ENCODE measurements at places on chromosomes 16 and 17.
A peak's percentile ranks its signal among the peaks of the same experiment; 100 is the strongest.

GRCh38 chr17:2061441-2061958, 6.6 kb downstream of the HIC1 start:
- no peak for DNase-seq

GRCh38 chr17:49523196-49523595, 28.1 kb downstream of the NGFR start:
- no peak for DNase-seq

DNA sequence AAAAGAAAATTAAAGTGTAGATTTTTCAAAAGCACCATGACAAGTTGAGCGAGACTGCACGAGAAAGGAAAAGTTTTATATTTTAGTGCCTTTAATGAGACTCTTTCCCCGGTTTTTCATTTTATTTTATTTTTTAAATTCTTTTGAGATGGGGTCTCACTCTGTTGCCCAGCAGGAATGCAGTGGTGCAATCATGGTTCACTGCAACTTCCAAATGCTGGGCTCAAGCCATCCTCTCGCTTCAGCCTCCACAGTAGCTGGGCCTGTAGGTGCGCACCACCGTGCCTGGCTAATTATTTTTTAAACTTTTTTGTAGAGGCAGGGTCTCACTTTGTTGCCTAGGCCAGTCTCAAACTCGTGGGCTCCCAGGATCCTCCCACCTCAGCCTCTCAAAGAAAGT, 5.7 kb upstream of the ATP2A3 start:
- DNase-seq: no peak

- no peak for DNase-seq
These were observed 190.6 kb upstream of the CIBAR2 start for GRCh38 chr16:85302848-85303353.

- DNase-seq: peak; percentile 37
These were observed 63.0 kb downstream of the BAIAP2 start for GRCh38 chr17:81097943-81098308.

DNA sequence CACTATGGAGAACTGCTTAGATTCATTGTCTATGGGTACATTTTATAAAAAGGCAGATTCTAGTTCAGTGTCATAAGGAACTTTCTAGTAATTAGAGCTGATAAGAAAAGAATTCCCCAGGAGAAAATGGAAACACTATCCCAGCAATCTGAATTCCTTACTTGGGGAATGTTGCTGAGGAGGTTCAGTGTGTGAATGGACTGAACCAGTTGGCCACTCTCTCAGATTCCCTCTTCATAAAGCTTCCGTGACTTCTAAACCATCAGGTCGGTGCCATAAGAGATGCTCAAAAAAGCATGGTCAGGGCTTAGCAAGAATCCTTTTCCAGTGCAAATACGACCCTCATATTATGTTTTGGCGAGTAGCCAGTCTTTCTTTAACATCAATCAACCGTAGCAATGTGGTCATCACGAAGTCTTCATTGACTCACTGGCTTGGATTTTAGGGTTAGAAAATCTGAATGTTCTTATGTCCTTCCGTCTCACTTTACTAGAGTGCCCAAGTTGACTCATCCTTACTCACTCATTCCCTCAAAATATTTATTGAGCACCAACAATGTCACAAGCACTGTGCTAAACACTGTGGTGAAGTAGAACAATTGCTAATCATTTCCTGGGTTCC, 102.7 kb upstream of the HLF start:
- DNase-seq: peak; percentile 89

- no peak for DNase-seq
These were observed 23.8 kb downstream of the UNC13D start for GRCh38 chr17:75820094-75821080.

DNA sequence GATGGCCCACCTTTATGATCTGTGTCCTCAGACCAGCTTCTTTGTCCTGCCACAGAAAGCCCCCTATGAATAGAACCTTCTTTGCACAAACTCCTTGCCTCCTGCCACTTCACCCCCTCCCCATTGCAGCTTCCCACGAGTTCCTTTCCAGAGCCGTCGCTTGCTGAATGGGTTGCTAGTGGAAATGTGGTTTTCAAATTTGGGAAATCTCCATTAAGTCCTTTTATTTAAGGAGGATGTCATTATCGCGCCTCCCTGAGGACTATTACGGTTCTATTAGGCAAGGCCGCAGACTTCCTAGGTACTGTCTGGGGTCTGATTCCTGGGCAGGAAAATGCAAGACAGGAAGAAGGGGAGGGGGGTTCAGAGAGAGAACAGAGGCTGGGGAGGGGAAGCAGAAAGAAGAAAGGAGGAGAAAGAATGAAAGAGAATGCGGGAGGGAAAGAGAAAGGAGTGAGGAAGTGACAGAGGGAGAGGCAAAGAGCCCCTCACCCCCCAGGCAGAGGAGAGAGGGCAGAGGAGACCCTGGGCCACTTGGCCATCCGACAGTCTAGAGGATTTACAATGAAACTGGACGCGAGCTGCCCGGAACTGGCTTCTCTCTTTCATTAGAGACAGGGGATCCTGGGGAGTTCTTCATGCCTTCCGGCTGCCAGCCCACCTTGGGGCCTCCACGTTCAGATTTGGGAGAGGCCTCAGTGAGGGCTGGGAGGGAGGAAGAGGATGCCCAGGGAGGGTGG, 31.7 kb upstream of the ETV4 start:
- no peak for DNase-seq

DNA sequence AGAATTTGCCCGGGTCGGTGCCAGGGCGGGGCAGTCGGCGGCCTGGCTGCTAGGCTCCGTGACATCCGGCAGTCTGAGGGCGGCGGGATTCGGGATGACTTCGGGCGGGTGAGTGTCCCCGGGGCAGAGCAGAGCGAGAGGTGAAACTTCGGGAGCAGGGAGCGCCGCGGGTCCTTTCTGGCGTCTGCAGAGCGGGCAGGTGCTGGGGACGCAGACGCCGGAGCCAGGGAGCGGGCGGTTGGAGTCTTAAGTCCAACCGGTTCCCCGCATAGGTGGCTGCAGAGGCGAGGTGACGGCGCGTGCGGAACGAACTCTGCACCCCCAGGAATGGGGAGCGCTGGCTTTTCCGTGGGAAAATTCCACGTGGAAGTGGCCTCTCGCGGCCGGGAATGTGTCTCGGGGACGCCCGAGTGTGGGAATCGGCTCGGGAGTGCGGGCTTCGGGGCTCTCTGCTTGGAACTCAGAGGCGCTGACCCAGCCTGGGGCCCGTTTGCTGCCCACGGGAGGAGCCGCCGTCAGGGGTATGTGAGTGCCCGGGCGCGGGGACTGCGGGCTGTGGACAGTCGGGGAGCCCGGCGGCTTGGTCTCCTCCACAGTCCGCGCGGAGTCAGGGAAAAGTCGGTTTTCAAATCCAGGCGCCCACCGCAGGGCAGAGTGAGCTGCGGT, at the start of gene B4GALNT2:
B4GALNT2 (plus strand) TSS at position 71 of the 666 bp plus-strand sequence; CDS start at position 95, 24 bp downstream.
- DNase-seq: no peak

- peak; percentile 59 for DNase-seq
These were observed 11.5 kb upstream of the PITPNA start for GRCh38 chr17:1573932-1574696.

- DNase-seq: no peak
These were observed 20.8 kb upstream of the PEMT start for GRCh38 chr17:17612085-17613022.

DNA sequence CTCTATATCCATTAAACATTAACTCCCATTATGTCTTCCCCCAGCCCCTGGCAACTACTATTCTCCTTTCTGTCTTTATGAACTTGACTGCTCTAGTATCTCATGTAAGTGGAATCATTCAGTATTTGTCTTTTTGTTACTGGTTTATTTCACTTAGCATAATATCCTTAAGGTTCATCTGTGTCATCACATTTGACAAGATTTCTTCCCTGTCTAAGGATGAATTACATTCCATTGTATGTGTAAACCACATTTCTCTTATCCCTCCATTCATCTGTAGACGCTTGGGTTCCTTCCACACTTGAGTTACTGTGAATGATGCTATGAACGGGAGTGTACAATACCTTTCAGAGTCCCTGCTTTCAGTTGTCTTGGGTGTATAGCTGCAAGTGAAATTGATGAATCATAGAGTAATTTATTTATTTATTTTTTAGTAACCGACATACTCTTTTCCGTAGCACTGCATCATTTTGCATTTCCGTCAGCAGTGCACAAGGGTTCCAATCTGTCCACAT, 399.7 kb upstream of the RBFOX1 start:
- DNase-seq: no peak

GRCh38 chr17:19401321-19402010, 9.6 kb upstream of the RNF112 start:
- no peak for DNase-seq

GRCh38 chr16:53415504-53415903, 18.8 kb upstream of the RBL2 start:
- DNase-seq: peak; percentile 18

- DNase-seq: no peak
These were observed 45.8 kb downstream of the MARF1 start for GRCh38 chr16:15597135-15597534.

DNA sequence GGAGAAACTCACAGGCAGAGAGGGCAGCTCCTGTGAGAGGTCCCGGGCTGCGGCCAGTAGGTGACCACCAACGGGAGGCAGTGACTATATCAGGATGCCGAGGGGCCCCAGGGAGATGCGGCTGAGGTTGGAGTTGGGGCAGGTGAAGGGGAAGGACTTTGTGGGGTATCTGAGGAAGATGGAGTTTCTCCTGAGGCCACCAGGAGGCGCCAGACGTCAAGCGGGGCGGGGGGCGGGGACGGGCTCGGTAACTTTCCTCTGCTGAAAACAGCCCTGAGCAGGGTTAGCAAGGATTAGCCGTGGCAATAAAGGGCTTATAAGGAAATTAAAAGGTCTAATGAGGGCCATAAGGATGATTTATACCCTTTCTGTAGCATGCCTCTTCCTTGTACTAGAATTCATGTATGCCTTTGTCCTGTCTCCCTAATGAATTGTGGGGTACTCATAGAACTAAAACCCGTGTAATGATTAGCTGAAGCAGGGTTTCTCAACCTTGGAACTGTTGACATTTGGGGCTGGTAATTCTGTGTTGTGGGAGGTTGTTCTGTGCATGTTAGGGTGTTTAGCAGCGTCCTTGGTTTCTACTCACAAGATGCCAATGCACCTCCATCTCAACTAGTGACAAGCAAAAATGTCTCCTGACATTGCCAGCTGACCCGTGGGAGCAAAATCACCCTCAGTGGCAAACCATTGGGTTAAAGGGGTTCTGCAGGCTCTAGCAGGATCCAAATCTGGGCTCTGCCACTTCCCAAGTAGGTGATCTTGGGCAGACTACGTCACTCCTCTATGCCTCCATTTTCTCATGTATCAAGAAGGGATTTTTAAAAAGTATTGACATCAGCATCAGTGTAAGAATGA, 74.8 kb upstream of the GRIN2A start:
- no peak for DNase-seq

DNA sequence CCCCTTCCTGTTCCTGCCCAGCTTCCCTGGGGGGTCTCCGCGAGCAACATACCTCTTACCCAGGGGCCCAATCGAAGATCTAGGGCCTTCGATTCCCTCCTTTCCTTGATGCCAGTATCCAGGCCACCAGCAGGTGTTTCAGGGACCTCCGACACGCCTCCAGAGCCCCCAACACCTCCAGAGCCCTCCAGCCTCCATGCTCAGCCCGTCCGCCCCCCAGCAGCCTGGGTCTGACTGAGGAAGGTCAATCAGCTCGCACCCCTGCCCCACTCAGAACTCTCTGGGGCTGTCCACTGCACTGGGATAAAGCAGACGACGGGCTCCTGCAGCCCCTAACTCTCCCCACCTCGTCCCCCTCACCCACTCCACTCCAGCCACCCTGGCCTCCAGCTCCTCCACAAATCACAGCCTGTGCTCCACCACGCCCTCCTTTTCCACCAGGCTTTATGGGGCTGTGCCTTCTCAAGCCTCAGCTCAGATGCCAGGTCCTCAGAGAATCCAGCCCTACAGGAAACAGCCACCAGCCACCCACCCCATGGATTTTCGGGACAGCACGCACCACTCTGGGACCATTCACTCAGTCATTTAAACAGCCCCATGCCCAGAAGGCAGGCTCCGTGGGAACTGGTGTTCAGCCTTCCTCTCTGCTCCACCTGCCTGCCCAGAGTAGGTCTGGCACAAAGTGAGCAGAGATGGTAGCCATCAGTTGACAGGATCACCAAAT, 247.1 kb downstream of the RBFOX3 start:
- no peak for DNase-seq

All from fibroblast of skin of right quadriceps (primary cell).